ENCODE measurements at places on chromosomes 2 and 18. TPM values are rescaled to one million over a fixed set of nuclear protein-coding genes. Genes with fewer than 3 reads are reported as not detected.

The UGT1A10 gene
- total RNA-seq: not detected

The IL36B gene
- total RNA-seq: not detected

The SATB2 gene
- 8.4 TPM for total RNA-seq

The GFPT1 gene
- 52.9 TPM for total RNA-seq

DNA sequence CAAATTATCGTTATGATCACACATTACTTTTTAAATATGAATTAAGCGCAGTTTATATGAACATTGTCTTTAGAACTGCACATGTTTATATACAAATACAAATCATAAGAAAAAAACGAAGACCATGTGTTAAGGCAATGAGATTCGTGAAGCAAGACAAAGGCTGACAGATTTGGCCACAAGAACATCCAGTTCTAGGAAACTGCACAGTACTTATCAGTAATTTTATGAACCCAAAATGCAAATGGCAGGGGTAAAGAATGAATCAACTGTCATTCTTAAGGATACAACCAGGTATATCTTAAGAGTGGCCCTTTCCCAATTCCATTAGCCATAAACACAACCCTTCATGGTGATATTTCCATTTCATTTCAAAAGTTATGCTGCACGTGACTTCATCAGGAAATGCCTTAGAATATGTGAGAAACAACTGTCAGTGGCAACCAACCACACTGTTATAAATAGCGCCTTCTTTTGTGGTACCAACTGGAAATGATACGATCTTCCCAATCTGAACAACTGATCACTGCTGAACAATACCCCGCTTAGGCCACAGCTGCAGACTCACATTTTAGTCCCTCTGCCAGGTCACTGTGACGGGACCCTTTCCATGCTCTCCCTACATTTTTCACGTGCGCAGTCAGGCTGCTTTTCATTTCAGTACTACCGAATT is 144.9 kb downstream of the L3MBTL4 start:
- no peak for DNase-seq

DNA sequence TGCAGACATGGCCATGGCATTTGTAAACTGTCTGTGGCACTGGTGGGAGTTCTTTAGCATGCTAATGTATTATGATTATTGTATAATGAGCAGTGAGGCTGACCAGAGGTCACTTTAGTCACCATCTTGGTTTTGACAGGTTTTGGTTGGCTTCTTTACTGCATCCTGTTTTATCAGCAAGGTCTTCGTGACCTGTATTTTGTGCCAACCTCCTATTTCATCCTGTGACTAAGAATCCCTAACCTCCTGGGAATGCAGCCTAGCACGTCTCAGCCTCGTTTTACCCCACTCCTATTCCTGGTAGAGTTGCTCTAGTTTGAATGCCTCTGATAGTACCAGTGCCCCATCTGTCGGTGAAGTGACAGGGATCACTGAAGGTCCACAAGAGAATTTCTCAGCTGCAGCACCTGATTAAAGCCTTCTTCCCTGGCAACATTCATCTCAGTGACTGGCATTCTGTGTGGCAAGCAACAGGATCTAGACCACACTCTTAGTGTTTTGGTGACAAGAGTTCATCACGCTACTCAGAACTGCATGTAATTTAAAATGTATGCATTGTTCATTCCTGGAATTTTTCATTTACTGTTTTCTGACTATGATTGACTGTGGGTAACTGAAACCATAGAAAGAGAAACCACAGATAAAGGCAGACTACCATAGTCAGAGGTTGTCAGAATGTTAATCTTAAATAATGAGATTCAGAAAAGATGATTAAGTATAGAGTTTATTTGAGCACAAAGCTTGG is 43.0 kb upstream of the GPR39 start:
- no peak for DNase-seq
